Progenitor cell of endocrine pancreas (in vitro differentiated cells): ENCODE measurements at places on chromosomes 16 and 17.

- no peak for DNase-seq
Measured at GRCh38 chr17:77802811-77803220, 155.7 kb upstream of the TNRC6C start.

- no peak for DNase-seq
Measured at GRCh38 chr17:49000943-49001342, 3.8 kb downstream of the IGF2BP1 start.

DNA sequence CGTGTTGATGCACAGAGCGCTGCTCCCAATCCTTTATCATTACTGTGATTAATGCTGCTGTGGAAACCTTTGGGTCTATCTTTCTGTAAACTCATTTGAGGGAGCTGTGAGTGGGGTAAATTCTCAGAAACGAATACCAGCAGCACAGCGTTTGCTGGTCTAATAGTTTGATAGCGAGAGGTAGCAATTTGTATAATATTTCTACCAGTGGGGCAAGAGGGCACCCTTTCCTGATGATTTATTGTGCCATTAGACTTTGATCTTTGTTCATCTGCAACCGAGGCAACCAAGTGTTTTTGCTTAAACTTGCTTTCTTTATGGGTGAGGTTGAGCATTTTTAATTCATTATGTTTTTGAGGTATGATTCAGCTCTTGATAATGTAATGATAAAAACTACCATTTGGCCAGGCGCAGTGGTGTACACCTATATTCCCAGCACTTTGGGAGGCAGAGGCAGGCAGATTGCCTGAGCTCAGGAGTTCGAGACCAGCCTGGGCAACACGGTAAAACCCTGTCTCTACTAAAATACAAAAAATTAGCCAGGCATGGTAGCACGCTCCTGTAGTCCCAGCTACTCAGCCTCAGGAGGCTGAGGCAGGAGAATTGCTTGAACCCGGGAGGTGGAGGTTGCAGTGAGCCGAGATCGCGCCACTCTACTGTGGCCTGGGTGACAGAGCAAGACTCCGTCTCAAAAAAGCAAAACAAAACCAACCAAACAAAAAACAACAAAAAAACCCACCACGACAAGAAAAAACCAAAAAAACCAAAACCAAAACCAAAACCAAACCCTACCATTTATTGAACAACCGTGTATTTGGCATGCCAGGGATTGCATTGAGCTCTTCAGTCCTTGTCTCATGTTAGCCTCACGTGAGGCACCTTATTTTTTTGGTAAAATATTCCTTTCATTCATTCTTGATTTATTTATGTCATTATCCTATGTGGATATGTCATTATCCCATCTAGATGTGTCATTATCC lies 81.5 kb downstream of the PLCG2 start:
- no peak for DNase-seq

- DNase-seq, result peak; percentile 95
Measured at GRCh38 chr17:57084802-57085447, at the start of gene AKAP1. Gene AKAP1 (plus strand): TSS chr17:57085246. CDS start chr17:57105465, 20,219 bp downstream.

DNA sequence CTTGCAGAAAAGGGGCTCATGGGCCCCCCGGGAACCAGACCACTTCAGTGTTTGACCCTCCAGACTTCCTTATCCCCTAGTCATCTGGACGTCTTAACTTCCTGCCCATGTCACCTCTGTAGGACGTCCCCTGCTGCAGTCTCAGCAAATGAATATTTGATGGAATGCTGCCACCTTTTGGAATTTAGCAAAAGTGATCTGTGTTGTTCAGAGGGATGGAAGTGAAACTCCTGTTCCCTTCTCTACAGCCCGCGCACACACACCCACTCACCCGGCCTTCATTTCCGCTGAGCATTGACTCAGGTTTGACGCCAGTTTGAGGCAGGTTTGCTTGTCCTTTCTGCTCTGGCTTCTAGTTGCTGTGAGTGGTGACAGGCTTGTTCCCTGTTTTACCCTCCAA lies 507.2 kb upstream of the EEF2KMT start:
- DNase-seq, result no peak

GRCh38 chr17:83108709-83109108 lies 29.3 kb downstream of the METRNL start:
- DNase-seq, result no peak

- no peak for DNase-seq
Measured at GRCh38 chr17:2712300-2713043, 908 bp upstream of the CLUH start.

DNA sequence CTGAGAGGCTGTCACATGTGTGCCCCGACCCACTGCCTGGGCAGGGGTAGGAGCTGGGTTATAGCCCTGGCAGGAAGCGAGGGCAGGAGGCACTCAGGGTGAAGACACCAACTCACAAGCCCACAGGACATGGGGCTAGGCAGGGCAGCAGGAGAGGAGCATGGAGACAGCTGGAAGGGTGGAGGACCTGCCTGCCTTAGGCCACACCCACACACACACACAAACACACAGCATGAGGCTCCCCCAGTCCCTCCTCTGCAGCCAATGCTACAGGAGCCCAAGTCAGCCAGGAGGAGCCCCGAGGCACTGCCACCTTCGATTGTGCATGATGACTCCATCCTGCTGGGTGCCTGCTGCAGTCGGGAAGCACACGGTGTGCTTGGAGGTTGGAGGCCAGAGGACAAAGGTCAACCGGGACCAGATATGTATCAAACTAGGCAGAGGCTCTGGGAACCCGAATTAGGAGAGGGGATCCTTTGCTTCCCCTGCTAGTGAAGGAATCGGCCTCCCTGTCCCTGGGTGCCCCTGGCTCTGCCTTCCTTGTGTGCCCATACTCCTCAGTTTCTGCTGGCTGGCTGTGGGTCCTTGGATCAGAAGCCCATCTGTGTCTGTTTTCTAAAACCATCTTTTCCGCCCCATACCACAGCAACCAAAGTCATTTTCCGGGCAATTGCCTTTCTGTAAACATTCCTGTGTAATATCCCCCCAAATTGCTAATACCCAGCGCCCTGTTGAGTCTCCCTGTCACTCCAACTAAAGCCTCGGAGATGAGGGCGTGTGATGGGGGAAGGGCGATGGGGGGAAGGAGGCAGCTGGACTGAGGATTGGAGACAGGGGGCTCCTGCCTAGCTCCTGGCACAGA lies 20.5 kb downstream of the SRCIN1 start:
- no peak for DNase-seq

DNA sequence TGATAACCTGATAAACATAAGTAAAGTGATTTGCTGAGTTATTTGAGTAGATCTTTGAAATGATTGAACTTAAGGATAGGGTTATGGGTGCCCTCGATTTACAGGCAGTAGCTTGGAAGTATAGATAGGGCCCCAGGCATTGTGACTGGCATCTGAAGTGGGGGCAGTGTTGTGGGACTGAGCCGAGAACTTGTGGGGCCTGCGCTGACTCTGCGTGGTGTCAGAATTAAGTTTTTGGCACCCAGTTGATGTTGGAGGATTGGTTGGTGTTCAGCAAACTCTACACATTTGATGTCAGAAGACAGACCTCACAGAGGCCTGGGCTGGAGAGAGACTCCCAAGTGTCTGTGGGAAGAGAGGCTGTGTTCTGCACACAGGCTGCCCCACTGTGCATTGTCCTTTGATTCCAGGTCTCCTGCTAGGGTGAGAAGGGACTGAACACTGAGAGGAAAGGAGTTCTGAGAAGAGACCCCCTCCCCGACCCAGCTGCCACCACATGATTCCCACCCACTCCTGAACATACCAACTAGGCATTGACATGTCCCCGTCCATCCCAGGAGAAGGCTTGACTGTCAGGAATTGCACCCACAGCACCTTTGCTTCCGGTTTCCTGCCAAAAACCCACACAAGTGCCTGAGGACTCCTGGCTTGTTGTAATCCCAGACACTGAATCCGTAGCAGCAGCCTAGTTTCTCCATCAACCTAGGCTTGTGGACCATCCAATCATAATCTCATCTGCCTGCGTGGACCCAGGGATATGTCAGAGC lies 4.5 kb downstream of the ZNF267 start:
- DNase-seq, result no peak

DNA sequence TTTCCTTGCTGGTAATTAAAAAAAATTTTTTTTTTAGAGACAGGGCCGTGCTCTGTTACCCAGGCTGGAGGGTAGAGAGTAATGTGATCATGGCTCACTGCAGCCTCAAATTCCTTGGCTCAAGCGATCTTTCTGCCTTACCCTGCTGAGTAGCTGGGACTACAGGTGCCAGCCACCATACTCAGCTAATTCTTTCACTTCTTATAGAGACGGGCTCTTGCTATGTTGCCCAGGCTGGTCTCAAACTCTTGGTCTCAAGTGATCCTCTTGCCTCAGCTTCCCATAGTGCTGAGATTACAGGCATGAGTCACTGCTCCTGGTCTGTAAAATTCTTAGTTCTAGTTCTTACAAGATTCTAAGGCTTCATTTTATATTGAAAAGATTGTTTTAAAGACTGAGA lies 11.1 kb downstream of the SMIM36 start:
- DNase-seq, result no peak

DNA sequence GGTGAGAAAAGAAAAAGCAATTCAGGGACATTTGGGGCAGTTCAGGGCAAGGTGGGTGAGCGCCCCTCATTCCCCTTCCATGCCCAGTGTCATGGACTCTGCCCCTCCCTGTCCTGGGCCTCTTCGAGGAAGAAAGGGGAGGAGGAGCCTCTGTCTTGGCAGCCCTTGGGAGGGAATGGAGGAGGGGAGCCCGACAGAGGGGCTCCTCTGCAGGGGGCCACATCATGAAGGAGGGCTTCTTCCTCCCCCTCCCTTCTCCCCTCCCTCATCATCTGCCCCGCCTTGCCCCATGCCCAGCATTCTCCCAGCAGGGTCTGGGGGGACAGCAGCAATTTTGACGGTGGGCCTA lies 33.2 kb upstream of the TAC4 start:
- no peak for DNase-seq

GRCh38 chr16:85535352-85536072 lies 77.6 kb upstream of the GSE1 start:
- DNase-seq, result no peak

DNA sequence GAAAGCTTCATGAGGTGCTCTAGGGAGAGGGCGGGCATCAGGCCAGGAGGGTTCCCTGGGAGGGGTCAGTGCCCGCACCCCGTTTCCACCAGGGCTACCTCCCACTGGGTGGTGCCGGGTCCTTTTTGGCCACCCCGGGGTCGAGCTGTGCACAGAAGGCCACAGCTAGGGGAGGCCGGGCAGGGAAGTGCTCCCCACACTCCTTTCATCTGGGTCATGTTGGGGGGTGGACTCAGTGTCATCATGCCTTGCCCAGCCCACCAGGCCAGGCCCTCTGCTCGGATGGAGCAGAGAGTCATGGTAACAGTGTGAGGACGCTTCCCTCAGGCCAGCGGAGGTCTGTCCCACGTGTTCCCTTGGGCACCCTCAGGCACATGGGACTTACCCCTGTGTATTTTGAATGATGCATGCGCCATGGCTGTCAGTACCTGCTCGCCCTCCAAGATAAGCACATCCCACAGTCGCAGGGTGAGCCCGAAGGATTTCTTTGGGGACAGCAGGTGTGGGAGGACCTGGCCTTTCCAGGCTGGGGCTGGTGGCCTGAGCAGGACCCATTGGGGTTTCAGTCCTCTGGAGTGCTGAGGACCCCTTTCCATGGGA lies 46.4 kb downstream of the TNFRSF13B start:
- no peak for DNase-seq

- no peak for DNase-seq
Measured at GRCh38 chr17:8300226-8300625, 5.0 kb upstream of the SLC25A35 start.

- no peak for DNase-seq
Measured at GRCh38 chr17:68196394-68197090, 51.3 kb upstream of the AMZ2 start.

GRCh38 chr16:55906123-55906522 lies 30.9 kb upstream of the CES5A start:
- no peak for DNase-seq

DNA sequence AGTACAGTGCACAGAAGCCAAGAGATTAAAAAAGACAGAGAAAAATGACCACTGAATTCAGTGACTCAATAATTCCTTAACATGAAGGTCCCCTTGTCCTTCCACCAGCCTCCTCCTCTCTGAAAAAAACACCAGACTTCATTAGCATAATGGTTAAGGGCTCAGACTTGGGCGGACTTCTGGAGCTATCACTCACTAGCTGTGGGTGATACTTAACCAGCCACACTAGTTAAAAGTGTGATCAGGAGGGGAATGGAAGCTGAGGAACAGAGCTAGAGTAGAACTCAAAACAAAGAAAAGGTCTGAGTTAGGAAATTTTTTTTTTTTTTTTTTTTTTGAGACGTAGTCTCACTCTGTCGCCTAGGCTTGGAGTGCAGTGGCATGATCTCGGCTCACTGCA lies 23.2 kb downstream of the ZNF652 start:
- no peak for DNase-seq

GRCh38 chr17:81052199-81052997 lies 17.4 kb downstream of the BAIAP2 start:
- no peak for DNase-seq

DNA sequence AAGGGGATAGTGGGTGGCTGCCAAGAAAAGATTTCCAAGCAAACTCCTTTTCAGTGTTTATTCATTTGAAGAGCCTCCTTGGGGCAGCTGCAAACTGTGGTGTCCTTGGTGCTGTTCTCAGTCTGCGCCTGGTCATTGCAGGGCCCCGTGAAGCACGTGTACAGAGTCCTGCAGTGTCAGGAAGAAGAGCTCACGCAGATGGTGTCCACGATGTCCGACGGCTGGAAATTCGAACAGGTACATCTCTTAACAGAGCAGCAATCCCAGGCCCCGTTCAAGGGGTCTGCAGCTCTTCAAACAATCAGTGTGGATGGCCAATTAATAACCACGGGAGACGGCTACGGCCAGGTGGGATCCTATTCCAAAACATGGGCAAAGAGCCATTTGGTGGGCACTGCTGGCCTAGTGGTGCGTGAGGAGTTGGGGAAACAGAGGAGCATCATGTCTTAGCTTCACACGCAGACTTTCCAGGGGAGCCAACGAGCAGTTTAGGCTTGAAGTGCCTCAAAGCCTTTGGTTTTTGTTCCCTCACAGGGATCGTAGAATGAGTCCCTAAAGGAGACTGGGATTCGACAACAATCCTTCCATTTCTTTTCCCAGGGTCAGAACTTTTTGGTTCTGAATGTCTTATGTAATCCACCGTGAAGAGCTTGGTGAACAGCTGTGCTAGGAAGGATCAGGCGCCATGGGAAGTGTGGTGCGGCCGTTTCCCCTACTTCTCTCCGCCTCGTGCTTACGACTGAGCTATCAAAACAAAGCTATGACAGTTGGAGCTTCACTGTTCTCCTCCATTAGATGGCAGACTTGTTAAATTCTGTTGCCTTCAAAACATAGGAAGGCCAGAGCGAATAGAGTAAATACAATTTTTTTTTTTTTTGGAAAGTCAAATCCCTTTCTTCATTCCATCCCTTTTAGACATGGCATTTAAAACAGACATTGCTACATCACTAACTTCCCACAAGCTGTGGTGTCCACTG lies 12.6 kb downstream of the KCTD2 start:
- DNase-seq, result no peak

DNA sequence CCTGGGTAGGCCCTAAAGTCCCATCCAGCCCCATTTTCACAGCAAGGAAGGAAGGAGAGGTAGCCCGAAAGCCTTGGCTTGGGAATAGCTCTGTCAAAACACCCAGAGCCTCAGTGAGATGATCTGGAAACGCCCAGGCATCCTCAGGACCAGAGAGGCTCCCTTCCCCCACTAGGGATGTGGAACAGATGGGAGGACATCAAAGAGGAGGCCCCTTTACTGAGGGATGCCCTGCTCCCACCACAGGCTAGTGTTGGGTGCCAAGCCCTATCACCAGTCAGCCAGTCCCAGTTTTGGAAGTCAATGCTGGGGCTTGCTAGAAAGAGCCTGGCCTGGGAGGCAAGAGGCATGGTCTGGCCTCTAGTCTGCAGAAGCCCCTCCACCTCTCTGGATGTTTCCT lies 4.7 kb downstream of the TPPP3 start:
- no peak for DNase-seq
